ENCODE measurements at places on chromosomes 11 and 22.

- no peak for DNase-seq
These were observed 29.9 kb downstream of the GUCY1A2 start for GRCh38 chr11:106988151-106989077.

DNA sequence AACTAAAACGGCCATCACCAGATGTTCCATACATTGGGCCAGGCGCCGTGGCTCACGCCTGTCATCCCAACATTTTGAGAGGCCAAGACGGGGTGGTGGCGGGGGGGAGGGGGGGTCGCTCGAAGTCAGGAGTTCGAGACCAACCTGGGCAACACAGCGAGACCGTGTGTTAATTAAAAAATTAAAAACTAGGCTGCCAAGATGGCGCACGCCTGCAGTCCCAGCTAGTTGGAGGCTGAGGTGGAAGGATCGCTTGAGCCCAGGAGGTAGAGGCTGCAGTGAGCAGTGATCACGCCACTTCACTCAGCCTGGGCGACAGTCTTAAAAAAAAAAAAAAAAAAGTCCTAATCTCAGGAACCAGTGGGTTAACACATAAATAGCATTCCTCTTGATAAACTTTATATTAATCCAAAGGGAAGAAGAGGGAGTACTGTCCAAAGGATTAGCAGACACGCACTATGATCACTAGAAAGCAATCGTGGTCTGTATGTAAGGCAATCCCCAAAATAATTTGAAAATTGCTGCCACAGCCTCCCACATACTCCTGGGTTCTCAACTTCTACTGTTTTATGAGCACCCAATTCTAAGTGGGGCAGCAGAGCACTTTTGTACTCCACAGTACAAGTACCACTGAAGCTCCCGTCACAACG is 604 bp downstream of the PUS3 start:
- DNase-seq: no peak

- DNase-seq: no peak
These were observed 10.2 kb upstream of the SSTR3 start for GRCh38 chr22:37222440-37222971.

GRCh38 chr11:57001674-57002401 is 13.1 kb downstream of the OR5AK2 start:
- DNase-seq: no peak

DNA sequence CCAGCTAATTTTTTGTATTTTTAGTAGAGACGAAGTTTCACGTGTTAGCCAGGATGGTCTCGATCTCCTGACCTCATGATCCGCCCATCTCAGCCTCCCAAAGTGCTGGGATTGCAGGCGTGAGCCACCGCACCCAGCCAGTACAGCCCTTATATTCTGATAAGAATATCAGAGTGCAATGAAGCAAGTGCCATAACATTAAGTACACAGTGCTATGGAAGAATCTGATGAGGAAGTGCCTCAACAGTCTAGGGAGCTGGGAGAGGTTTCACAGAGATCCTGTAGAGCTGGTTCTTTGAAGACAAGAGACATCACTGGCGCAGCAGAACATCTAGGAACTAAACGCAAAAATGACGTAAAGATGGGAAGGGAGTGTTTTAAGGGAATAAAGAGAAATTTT is 2.1 kb downstream of the RTCB start:
- no peak for DNase-seq

GRCh38 chr11:63945477-63946163 is 6.8 kb downstream of the NAA40 start:
- peak; percentile 46 for DNase-seq

GRCh38 chr11:14539982-14540421 is 19.8 kb upstream of the PSMA1 start:
- no peak for DNase-seq
